ENCODE measurements at places on chromosomes 1 and 21. TPM values are rescaled to one million over a fixed set of nuclear protein-coding genes. Genes with fewer than 3 reads are reported as not detected.

- peak; percentile 8 for DNase-seq
Observed at GRCh38 chr1:94542088-94542870, 720 bp upstream of the F3 start.

DNA sequence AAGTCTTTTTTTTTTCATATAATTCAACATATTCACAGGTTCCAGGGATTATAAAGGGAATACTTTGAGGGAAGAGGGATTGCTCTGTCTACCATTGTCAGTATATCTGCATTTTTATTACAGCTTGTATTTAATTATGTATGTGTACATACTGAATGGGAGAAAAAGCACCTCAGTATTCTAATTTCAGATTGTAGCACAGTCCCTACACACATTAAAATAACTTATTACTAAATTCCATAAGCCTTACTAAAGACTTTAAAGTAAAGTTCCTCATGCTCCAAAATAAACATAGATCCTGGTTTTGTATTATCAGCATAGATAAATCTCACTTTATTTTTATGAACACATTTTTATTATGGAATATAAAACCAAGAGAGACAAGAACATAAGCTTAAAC is 134.2 kb downstream of the NCAM2 start:
- no peak for DNase-seq

DNA sequence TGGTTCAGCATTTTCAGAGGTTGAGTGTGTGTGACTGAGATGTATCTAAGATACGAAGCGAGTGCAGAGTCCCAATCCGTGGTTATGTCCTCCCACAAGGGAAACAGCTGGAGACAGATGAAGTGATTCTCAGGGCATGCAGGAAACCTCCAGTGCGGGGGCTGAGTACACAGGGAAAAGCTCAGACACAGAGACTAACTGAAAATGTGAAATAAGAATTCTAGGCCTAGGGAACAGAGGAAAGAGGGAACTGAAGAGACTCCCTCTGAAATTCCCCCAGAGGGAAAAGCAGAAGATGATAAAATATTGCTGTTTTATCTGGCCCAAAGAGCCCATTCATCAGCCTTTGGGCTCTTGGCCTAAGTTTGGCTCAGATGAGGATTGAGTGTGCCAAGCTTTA is 116.8 kb downstream of the LRRC53 start:
- no peak for DNase-seq

GRCh38 chr1:1435106-1435903 is at the start of gene VWA1:
Gene VWA1, plus strand, starts transcription at chr1:1435690. Its CDS starts 59 bp downstream, at chr1:1435749.
- DNase-seq, result peak; percentile 50

- no peak for DNase-seq
Observed at GRCh38 chr1:43619996-43620920, 29.7 kb upstream of the KDM4A start.

DNA sequence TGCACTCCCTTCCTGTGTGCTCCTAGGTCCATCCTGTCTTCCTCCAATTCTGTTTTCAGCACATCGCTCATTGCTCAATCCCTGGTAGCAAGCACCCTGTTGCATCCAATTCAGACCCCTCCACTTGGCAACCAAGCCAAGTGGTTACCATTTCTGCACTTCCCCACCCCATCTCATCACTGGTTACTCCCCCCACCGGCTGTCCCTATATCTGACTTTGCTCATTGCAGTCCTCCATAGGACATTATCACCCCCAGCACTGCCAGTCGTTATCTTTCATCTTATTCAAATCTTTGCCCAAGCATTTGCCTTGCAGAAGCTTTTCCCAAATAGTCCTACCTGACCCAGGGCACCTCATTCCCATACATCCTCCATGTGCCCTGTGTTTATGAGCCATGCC is 2.1 kb upstream of the TMEM9 start:
- DNase-seq, result no peak

DNA sequence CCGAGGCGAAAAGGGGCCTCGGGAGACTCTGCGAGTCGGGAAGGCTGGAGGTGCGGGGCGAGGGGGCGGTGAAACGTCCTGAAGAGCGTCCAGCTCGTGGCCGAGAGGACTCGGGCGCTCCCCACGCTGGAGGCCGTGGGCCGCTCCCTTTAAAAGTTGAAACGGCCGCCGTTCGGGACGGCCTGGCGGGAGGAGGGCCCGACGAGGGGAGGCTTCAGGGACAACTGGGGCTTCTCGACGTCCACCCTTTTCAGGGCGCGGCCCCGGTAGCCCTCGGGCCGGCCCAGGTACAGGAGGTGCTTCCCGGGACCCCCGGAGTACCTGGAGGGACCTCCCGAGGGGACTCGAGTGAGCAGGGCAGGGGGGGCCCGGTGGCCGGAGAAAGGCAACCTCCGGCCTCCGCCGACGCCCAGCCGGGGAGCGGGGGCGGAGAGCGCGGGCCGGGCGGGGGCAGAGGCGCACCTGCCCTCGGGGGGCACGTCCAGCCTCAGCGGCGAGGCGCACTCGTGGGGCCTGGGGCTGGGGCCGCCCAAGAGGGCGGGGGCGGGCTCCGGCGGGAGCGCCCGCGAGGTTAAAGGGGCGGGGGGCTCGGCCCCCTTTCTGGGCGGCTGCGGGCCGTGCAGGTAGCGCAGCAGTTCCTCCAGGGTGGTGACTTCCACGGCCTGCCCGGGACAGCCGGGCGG is 14.0 kb downstream of the SEMA6C start:
- no peak for DNase-seq

DNA sequence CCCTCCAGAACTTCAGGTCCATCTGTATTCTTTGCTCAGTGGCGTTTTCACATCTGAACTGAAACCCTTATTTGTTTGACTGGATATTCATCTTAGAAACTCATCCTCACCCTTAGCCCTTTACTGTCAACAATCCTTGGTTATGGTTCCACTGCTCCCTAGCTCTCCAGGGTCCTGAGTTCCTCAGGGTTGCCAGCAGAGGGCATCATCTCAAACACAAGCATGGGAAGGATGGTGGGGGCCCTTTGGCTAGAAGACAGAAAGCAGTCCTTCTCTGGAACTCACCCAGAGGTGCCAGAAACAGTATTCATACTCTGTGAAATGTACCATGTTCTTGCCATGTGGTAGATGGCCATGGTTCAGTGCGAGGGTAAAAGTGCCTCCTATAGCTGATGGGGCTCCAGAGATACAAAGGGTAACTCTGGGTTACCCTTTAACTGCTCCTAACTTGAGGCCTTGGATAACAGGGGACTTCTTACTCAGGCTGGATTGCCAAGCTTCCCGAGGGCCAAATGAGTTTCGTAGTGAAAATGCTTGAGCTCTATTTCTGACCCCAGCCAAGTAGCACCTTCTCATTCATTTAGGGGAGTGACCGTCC is 11.3 kb downstream of the NCSTN start:
- no peak for DNase-seq

DNA sequence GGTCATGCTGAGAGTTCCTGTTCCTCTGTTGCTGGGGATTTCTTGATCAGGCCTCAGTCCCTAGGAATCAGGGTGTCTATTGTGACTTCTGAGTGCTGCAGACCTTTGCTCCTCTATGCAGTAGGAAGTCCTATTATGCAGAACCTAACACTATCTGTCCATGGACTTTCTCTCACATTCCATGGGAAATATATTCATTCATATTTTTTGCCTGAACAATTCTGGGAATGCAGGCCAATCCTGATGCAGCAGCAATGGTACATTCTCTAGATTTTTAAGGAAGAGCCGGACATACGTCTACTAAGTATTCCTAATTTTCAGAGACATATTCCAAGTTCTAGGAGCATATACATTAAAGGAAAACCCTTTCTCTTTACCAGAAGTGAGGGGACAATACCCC is 61.1 kb upstream of the C1orf87 start:
- DNase-seq, result no peak

DNA sequence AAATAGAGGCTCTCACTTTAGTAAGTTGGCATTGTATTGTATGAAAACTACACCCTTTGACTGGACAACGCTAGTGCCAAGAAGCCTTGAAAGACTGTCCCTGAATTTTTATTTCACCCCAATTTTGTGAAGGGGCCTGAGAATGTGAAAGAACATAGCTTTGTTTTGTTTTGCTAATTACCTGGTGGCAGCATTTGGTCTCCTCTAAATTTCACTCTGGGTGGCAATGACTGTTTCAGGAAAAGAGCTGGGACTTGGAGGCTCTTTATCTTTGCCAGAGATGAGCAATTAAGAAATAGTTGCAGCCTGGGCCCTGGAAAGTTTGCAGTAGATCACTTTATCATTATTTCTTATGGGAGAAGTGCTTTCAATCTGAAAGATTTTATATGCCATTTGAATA is 117.6 kb downstream of the KCNK2 start:
- no peak for DNase-seq

GRCh38 chr1:162372159-162373071 is 4.2 kb downstream of the SPATA46 start:
- DNase-seq, result no peak

GRCh38 chr1:22680726-22681125 is 27.7 kb downstream of the C1QB start:
- no peak for DNase-seq

DNA sequence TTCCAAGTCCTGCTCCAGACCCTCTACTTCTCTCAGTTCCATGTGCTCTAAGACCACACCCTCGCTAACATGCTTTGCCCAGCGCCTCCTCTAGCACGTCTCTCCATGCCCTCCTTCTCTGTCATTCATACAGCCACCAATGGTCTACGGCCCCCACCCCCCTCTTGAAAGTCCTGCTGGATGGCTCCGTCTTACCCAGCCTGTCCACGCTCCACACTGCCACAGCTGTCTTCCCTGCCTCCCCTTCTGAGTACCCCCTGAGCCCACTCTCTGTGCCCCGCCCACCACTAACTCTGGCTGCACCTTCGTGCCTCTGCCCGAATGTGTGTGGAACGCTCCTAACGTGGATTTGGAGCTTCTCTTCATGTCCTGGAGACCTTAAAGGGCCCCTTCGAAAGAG is 244.6 kb downstream of the TRABD2B start:
- DNase-seq, result no peak

Gene ITLN1
- 0.24 TPM for polyA plus RNA-seq

Gene TRIM45
- polyA plus RNA-seq, result 3.1 TPM

Gene ADORA1
- polyA plus RNA-seq, result 0.15 TPM

Gene L1TD1
- polyA plus RNA-seq, result 0.01 TPM

Gene AMY1A
- not detected for polyA plus RNA-seq
